ENCODE measurements at places on chromosomes 3 and 15.

GRCh38 chr15:26231096-26231495, 368.0 kb upstream of the ATP10A start:
- no peak for DNase-seq

GRCh38 chr3:107684431-107684925, 161.7 kb downstream of the BBX start:
- DNase-seq: no peak

DNA sequence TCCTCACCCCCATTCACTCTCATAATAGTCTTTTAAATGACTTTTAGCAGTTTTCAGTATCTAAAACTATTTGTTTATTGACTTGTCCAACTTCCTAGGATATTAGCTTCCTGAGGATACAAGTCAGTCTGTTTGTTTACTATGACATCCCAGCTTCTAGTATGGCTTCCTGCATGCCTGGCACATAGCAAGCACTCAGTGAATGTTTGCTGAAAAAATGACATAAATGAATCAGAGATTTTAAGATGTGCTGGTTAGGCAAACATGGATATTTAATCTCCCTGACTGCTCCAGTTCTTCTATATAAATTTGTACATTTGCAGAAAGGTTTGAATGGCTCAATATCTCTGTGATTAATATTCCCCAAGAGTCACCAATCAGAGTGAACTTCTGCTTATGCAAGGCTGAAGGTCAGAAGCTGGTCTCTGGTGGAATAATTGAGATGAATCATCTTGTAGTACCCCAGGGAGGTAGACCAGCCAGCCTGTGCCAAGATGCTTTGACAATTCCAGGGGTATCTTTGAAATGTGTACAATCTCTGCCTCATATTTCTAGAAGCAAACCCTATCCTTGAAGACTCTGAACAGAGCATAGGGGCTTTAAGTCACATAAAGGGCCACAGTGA, 219.0 kb upstream of the LMCD1 start:
- no peak for DNase-seq

- DNase-seq: no peak
Measured at GRCh38 chr15:68620721-68621527, 42.1 kb downstream of the CORO2B start.

DNA sequence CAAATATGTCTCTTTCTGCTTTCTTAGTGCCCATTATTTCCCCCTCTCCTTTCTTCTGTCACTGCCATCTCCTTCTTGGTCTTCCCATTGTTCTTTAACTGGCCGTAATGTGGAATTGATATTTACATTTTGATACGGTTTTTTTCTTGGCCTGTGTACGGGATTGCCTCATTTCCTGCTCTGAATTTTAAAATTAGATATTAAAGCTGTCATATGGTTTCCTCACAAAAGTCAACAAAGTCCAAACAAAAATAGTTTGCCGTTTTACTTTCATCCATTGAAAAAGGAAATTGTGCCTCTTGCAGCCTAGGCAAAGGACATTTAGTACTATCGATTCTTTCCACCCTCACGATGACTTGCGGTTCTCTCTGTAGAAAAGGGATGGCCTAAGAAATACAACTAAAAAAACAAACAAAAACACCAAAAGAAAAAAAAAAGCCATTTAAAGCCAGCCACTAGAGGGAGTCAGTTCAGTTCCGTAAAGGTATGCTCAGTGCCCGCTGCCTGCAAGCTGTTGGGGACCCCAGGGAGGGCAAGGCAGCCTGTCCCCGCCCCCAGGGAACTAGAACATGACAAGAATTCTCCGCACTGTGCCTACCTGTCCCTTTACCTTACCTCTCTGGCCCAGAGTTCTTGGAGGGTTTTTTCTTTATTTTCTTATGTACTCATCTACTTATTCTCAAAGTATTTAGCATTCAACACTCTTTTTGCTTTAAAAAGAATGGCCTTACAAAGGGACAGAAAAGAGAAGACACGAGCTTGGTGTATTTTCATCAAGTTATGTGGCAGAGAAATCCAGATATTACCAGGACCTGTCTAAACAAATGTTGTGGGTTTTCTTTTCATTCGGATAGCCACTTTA, 30.0 kb upstream of the NR2E3 start:
- DNase-seq: no peak

DNA sequence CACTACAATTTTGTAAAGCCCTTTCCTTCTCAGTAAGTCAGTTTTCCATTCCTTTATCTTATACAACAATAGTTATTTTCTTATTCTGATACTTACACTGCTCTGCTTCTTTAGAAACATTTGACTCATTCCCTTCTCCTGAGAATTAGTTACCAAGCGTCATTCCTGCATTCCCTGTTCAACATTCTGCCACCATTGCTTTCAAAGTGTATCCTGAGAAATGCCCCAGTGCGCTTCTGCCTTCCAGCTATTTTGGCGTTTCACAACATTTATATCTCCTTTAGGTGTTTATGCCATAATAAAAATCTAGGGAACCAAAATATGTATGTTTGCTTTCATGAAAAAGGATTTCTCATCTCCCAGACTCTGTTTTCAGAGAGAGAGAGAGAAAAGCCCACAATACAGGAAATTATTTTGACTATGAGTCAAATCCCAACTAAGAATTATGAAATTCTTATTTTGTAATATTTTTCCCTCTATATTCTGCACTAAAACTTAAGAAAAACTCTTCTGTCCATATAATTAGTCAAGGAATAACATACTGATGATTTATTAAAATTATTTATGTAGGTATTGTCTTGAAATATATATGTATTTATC, 118.2 kb upstream of the RAP2B start:
- no peak for DNase-seq

GRCh38 chr3:187925326-187925725, 180.1 kb upstream of the BCL6 start:
- DNase-seq: no peak

DNA sequence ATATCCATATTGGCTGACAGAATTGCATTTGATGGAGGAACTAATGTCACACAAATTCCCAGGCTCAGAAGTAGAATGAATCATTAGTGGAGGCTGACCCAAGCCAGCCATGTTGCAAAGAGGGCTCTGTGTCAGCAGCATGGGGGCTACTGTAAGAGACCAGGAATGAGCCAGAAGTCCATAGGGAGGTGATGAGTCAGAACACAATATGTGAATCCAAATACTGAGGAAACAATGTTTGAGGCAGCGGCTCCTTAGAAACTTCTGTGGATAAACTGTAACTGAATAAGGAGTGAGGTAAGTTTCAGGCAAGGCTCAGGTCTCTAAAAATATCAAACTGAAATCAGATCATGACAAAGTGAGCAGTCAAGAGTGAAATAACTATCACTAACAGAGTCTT, 170.7 kb downstream of the WDR72 start:
- DNase-seq: no peak

- no peak for DNase-seq
Measured at GRCh38 chr15:70833861-70834765, 19.8 kb downstream of the LARP6 start.

GRCh38 chr15:61681676-61682075, 378.6 kb downstream of the VPS13C start:
- DNase-seq: no peak

GRCh38 chr15:72824112-72824511, 40.6 kb upstream of the ADPGK start:
- DNase-seq: no peak

DNA sequence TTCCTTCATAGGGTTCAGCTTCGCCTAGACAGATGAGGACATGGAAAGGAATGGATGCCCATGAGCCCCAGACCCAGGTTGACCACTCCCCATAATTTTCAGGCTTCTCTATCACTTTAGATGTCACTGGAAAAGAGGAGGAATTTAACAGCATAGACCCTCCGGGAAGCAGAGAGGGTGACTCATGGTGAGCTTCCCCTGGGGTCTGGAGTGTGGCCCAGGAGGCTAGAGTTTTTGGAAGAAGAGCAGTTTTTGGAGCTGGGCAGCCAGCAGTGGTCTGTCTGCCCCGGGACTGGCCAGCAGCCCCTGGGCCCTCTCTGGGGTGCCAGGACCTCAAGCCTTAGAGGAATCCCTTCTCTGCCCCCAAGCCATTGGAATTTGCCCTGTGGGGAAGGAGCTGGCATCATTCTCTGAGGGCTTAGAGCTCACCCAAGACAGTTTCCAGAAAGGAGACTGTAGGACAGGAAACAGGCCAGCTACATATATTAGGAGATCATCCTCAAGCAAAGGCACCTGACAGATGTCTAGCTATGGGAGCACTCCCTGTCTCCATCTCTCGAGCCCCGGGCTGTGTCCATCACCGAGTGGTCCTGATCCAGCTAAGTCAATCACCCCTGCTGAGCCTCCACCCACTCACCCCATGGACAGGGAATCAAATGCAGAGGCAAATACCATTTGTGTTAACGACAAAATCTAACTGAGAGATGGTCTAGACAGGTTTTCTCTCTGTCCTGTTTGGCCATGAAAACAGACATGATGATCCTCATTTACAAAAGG, 67.3 kb downstream of the MEGF11 start:
- DNase-seq: no peak

DNA sequence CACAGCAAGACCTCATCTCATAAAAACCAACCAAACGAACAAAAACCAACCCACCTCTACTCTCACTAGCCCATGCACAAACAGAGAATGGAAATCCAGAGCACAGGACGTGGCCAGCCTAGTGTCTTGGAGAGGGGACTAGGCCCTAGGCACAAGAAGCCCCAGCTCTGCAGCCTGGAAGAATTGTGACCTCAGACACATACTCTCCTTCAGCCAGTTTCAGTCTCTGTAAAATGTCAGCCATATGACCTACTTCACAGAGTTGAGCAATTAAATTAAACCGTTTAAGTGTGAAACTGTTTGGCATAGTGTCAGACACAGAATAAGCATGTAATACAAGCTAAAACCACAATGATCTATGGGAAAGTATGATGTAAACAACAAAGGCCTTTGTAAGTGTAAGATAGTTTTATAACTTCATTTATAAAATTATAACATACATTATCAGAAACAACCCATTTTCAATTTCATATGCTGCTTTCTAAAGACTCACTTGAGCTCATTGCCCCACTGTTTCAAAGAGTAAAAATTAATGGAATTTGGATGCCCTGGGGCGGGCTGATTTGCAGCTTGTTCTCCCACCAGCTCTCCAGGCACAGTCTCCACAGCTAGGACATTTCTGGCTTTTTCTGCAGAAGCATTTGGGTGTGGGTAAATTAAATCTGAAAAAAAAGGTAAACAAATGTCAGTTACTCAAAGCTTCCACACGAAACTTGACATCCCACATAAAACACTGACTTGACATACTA, 32.9 kb downstream of the TBC1D2B start:
- DNase-seq: no peak

DNA sequence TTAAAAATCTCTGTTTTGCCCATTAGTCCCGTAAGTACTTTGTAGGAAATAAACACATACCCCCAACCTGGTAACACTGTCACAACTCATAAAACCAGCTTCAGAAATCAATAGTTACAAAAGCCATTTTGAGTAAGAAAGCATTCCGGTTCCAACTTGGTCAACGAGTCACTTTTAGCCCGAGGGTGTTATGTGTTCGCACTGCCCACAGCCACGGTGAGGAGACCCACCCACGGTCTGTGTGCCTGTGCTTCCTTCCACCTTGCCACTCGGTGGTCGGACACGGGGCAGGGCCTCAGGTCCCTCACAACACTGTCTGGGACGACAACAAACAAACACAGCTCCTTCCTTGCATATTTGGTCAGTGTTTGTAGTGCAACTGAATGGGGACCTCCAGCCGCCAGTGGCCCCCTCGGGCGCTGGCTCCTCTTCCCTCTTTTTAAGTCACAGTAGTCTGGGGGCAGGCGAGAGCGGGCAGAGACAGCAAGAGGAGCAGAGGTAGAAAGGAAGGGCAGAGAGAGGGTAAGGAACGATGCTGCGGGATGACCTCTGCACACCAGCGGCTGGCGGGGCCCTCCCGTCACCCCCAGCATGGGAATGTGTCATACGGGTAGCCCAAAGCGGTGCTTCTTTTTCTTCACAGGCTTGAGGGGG, 5.2 kb upstream of the MUSTN1 start:
- no peak for DNase-seq

GRCh38 chr3:38343797-38344594, 2.6 kb upstream of the XYLB start:
- DNase-seq: no peak

GRCh38 chr3:45558431-45558830, 36.1 kb upstream of the LIMD1 start:
- DNase-seq: no peak

GRCh38 chr3:127112796-127113570, 79.9 kb upstream of the PRR23E start:
- no peak for DNase-seq

DNA sequence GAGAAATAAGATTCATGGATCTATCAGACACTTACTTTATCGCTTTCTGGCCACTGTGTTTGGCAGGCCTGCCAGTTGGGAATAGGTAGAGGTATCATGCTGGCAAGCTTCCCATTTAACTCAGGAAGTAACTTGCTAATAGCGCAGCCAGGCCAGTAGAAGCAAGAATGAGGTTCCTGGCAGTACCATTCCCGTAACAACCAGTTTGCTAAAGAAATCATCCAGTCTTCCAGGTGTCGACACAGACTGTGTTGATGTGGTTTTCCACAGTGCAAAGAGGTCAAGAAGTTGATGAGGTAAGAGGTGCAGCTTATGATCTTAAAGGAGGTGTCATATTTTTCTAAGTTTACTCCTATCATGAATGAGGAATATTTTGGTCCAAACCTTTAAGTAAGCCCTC, 46.2 kb downstream of the DPH6 start:
- no peak for DNase-seq

GRCh38 chr3:157754451-157754850, 251.2 kb upstream of the VEPH1 start:
- DNase-seq: no peak

Measured in stimulated activated CD8-positive, alpha-beta memory T cell treated with anti-CD3 and anti-CD28 coated beads, Interleukin-15, amount 100 ng/mL, for 24 hours (primary cell).